ENCODE measurements at places on chromosomes 5 and 9.

DNA sequence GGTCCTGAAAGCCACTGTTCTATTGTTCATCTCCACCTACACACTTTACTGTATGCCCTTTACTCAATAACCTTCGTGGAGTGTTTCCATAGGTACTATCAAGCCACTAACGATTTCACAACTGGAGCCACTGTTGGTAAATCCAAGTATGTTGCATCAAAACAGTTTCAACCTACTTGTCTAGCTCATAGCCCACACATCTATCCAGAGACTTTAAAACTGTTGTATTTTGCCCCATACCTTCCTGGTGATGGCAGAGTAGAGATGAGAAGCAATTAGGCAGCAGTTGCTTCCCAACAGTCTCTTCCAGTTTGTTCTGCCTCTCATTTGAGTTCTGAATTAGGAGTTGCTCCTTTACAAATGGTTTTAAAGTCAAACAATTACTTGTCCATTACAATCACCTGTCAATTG is 607 bp downstream of the FAXDC2 start:
- DNase-seq = no peak

DNA sequence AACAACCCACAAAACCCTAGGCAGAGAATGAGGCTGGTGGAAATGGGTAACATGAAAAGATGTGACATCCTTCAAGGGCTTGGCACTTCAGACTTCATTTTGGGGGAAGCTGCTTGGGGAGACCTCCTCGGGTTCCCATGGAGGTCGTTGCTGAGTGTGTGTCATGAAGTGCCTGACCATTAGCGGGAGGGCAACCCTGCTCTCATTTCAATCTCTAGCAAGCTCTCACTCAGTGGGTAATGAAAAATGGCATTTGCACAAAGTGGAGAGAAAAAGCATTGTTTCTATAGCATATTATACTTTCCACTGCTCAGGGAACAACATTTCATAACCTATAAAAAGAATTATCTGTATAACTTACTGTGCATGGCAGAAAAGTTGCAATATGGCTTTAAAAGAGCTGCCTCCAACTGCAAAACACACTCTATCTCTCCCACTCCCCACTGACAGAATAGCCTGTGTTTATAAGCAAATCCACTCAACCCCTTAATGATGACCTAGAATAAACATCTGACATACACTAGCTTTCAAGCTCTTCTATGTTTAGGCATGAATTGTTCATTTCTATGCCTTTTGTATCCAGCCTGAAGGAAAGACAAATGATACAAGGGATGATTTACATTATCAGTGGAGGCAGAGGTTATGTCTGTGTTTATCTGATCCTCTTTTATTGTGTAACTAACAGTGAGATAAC is 357.2 kb downstream of the ZSWIM6 start:
- DNase-seq = no peak

- DNase-seq = no peak
Observed at GRCh38 chr5:125044491-125045282, 298.2 kb upstream of the ZNF608 start.

DNA sequence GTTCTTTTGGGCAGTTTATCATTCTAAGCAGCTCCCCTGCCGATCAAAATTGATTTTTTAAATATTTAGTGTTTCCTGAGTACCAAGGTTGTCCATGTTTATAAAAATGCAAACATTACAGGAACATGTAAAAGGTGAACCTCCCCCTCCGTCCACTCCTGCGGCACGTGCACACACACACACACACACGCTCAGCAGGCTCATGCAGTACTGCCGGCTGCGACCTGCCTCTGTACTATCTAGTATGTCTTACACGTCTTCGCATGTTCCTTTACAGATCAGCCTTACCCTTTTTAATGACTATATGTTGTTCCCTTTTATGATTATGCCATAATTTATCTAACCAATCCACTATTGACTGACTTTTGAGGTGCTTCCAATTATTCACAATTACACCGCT is 121.8 kb upstream of the LMX1B start:
- no peak for DNase-seq

DNA sequence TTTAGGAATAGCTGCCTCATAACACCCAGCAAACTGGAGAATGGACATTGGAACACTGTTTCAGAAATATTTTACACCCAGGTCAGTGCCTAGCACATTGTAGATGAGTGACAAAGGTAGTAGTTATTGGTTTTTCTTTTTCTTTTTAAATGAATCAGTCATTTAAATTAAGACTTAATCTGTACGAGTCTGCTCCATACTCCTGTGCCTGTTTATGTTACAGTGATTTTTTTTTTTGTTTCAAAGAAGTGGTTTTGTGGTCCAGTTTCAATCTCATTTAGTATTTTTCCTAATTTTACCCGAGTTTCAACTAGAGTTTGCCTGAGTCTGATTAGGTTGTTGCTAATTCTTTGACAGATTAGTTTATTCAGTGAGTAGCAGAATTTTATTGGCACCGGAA is 16.2 kb downstream of the LMNB1 start:
- no peak for DNase-seq

DNA sequence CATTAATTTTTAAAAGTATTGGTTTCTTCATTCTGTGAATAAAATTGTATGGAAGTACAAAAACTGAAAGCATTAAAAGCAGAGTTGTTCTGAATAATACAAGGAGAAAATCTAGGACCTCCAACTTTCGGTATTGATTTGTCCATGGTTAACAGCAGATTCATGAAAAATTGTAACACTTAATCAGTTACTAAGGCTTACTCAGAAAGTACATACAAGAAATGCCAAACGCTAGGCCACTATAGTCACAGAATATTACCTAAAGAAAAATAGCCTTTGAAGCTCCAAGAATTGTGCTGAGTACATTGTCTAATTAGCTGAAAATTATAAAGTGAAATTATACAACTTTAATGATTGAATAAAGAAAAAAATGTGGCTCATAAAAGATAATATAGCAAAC is 271.7 kb downstream of the PTPRD start:
- DNase-seq = no peak

DNA sequence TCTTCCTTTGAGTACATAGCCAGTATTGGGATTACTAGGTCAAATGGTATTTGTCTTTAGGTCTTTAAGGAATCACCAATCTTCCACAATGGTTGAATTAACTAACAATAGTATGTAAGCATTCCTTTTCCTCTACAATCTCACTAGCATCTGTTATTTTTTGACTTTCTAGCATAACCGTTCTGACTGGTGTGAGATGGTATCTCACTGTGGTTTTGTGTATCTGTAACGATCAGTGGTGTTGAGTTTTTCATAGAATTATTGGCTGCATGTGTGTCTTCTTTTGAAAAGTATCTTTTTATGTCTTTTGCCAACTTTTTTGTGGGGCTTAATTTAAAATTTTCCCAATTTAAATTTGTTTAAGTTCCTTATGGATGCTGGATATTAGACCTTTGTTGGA is 81.5 kb upstream of the ASTN2 start:
- DNase-seq = no peak

DNA sequence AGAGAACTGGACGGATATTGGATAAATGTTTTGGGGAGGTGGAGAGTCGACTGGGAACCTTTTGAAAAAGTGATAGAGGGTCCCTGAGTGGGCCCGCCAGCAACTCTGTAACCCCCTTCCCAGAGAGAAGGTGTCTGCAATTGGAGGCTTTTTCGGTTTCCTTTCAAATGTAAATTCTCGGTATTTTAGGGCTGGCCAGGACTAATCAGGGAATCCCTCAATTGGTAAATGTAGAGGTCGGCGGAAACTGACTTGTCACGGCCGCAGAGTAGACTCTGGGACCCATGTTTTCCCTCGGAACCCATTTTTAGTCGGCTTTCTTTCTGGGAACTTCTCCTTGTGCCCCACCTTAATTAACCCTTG is 524 bp downstream of the CCNB1 start:
- DNase-seq = no peak

DNA sequence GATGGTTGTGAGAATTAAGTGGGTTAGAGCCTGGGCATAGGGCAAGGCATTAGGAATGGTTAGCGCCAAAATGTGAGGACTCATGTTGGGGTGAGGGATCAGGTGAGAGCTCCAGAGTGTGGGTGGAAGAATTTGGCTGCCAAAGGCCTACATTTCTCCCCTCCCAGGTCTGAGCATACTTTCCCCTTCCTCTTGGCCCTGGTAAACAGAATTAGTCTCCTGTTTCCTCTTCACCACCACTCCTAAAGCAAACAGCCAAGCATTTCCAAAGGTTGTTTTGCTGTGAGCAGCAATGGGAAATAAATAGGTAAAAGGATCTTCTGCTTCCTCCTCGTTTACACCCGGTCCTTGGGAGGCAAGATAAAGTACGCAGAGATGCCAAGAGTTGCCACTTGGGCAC is 132.5 kb downstream of the ZSWIM6 start:
- no peak for DNase-seq

- no peak for DNase-seq
Observed at GRCh38 chr5:140677947-140678346, 4.6 kb upstream of the DND1 start.

GRCh38 chr9:116271991-116272390 is 118.4 kb downstream of the PAPPA start:
- DNase-seq = no peak

DNA sequence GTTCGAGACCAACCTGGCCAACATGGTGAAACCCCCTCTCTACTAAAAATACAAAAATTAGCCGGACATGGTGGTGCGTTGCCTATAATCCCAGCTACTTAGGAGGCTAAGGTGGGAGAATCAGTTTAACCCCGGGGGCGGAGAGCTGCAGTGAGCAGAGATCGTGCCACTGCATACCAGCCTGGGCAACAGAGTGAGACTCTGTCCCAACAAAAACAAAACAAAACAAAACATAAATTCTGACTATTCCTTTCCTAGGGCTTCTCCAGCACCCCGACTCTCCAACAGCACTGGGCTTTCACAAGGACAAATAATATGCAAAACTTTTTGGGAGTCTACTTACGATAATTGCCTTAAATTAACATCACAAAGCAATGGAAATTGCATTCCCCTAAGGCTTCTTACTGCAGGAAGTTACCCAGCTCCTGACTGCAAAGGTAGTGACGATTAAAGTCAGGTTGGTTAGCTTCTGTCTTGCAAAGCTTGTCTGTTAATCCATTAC is 15.9 kb upstream of the CDKN2AIPNL start:
- DNase-seq = no peak

DNA sequence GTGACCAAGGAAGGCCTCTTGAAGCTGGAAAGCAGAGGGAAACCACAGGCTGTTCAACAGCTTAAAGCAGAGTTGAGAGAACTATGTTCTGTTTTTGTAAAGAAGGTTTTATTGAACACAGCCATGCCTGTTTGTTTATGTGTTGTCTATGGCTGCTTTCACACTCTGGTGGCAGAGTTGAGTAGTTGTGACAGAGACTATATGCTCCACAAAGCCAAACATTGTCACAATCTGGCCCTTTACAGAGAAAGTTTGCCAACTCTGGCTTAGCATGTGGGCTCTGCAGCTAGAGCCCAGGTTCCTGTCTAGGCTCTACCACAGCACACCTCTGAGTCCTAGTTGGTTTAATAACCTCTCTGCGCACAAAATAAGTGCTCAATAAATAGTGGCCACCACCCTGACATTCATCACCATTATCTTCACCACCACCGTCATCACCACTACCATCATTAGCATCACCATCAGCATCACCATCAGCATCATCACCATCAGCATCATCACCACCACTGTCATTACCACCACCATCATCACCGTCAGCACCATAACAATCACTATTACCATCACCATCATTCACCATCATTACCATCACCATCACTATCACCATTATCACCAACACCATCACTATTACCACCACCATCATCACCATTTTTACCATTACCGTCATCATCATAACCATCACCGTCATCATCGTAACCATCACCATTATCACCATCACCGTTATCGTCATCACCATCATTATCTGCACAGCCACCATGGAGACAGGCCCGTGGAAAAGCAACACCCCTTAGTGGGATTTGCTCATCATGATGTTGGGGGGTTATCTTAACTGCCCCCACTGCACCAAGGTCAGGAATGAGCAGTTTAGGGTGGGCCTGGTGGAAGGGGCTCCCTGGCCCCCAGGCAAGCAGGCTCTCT is 18.3 kb downstream of the AKNA start:
- DNase-seq = no peak
